ENCODE measurements at places on chromosomes 1 and 21.
A peak's percentile ranks its signal among the peaks of the same experiment; 100 is the strongest.

DNA sequence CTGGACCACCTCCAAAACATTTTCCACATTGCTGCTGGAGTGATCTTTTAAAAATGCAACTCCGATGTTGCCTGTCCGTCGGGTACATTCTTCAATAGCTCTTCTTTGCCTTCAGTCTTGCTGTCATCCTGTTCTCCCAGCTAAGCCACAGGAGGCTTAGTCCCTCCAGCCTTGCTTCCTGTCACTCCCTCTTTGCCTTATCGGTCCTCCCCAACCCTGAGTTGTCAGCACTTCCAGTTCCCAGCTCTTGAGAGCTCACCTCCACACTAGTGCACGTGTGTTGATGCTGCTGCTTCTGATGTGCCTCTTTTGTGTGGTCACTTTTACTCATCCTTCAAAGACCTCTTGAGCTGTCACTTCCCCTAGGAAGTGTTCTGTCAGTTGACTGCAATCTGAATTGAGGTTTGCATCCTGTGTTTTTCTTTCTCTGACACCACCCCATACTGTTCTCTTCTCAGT, 15.3 kb downstream of the UCK2 start:
- no peak for DNase-seq

DNA sequence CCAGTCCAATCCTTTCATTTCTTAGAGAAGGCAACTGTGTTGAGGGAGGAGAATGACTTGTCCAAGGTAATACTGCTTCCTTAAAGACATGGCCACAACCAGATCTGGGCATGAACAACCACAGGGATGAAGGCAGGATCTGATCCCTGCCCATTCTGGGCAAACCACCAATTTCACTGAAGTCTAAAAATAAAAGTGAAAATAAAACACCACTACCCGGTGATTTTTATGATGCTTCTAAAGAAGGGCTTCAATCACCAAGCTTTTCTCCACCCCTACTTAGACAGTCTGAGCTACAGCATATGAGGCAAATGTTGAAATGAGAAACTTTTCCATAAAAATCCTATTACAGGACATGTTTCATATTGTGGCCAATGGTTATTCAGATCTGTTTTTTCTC, 133.0 kb downstream of the PTPN14 start:
- no peak for DNase-seq

- no peak for DNase-seq
Observed at GRCh38 chr1:44347280-44347679, 7.8 kb downstream of the ERI3 start.

GRCh38 chr1:81760477-81761097, 40.1 kb upstream of the ADGRL2 start:
- no peak for DNase-seq

DNA sequence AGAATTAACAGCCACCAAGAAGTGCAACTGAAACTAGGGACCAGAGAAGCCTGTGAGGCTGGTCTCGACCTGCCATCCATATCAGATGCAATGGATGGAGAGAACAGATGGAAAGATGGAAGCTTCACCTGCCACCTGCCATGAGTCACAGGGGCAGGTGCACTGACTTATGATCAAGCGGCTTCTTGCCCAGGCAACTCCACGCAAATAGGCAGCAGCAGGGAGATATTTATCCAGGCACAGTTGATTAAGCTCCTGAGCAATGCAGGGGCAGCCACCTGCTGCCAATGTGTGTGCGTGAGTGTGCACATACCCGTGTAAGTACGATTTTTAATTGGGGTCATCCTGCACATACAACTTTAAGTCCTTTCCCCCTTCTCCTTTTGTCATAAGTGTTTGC, 174.2 kb downstream of the PTPRU start:
- no peak for DNase-seq

DNA sequence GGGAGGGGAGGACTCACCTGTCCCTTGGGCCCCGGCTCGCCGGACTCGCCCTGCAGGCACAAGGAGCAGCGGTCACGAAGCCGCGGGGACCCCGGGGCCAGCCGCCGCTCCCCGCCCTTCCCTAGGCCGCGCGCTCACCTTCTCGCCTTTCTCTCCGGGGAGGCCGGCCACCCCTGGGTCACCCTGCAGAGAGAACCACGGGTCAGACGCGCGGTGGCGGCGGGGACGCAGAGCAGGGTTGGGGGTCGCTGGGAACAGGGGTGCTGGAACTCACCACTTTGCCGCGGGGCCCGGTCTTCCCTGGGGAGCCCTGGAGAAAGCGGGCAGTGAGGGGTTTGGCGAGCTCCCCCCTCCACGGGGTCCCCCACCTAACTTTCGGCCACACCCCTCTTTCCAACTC, 13.3 kb downstream of the COL9A2 start:
- no peak for DNase-seq

GRCh38 chr1:3657096-3657475, 4.8 kb downstream of the TP73 start:
- DNase-seq = no peak

DNA sequence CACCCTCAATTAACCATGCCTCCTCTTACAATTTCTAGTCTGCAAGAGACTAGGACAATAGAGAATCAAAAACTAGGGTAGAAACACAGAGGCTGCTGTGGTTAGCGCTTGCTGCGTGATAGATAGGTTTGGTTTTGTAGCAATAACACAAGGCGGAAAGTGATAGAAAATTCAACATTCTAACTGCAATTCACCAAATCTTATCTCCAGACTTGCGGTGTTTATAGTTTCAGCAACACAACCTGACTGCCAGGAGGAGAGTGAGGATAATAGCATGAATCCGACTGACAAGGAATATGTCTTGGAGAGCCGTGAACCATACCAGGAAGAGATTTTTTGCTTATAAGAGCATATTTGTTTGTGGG, 30.7 kb upstream of the IFNAR2 start:
- no peak for DNase-seq

GRCh38 chr1:167052389-167052788, 37.8 kb downstream of the GPA33 start:
- DNase-seq = no peak

GRCh38 chr1:33696962-33697361, 166.9 kb upstream of the HMGB4 start:
- DNase-seq = no peak

GRCh38 chr1:54459140-54459539, 52.9 kb upstream of the SSBP3 start:
- DNase-seq = no peak

DNA sequence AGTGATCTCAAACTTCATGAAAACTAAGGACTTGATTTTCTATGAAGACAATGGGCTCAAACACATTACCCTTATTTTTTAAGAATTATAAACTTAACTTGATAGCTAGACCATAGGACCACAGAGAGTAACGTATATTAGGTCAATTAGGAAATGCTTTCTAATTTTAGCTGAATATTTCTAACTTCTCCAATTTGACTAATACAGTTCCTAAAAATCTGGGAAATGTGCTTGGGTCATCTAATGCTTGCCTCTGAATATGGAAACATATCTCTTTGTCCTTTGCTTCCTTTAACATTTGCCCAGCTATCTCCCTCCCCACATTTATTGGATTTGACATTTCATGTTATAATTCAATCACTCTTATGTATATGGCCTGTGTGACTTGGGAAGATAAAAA, 141.4 kb downstream of the LHX8 start:
- DNase-seq = no peak

GRCh38 chr1:192807211-192808162, 1.4 kb upstream of the RGS2 start:
- no peak for DNase-seq

DNA sequence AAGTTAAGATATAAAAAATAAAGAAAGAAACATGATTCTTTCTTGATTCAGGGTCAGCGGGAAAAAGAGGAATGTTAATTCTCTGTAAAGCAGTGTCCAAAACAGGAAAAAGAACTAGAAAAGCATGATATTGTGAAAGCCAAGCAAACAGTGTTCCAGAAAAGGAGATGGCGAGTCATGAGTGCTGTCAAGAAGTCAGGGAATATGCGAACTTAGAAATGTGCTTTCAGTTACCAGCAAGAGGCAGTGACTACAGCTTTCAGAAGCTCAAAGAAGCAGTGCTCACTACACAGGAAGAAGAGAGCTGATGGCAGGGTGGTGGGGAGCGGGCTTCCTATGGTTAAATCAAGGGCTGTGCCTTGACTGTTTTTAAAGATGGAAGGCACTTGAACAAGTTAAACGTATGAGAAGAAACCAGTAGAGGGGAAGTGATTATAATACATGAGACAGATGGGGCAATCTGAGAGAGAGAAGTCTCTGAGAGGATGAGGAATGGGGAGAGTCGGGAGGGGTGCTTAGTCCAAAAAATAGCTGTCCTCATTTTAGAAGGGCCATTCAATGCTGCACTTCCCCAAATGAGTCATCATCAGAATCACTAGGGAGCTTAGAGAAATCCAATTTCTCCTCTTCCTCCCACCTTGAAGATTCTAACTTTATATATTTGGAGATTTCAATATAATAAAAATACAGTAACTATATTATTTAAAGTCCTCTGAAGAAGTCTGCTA, 90.4 kb downstream of the KCNK1 start:
- no peak for DNase-seq

DNA sequence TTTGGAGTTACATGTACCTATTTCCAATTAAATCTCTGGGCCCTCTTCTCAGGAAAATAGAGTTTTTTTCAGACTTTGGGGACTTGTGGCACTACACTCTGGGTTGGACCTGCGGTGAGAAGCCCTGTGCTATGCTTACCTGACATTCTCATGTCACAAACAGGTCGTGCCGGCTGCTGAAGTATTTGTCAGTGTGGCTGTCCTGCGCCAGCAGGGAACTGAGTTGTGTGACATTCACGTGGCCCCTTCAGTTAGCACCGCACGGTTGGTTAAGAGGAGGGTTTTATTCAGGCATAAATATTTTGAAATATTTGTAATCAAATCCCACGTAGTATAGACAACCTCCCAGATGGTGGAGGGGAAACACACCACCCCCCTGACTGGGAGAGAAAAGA, 6.3 kb upstream of the COL6A2 start:
- DNase-seq = peak; percentile 36

- no peak for DNase-seq
Observed at GRCh38 chr1:203126151-203126865, 1.2 kb upstream of the ADORA1 start.

DNA sequence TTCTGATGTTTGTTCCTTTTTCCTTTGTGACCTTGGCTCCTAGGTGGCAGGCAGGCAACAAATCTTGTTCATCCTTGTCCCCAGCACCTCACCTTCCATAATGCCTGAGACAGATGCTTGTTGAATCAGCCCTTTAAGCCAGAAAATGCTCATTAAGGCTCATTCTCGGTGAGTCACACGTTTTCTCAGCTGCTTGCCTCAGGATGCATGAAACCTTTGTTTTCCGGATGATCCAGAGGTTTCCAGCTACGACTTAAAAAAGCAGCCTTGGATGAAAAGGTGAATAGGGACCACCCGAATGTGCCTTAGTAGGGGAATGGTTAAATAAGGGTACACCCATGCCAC, 4.6 kb upstream of the ATP13A2 start:
- DNase-seq = no peak

- DNase-seq = no peak
Observed at GRCh38 chr1:94729267-94729666, 90.9 kb upstream of the SLC44A3 start.

GRCh38 chr1:105317976-105318375, 1568.3 kb downstream of the AMY1C start:
- no peak for DNase-seq

GRCh38 chr1:235088430-235088829, 40.2 kb downstream of the TOMM20 start:
- no peak for DNase-seq

DNA sequence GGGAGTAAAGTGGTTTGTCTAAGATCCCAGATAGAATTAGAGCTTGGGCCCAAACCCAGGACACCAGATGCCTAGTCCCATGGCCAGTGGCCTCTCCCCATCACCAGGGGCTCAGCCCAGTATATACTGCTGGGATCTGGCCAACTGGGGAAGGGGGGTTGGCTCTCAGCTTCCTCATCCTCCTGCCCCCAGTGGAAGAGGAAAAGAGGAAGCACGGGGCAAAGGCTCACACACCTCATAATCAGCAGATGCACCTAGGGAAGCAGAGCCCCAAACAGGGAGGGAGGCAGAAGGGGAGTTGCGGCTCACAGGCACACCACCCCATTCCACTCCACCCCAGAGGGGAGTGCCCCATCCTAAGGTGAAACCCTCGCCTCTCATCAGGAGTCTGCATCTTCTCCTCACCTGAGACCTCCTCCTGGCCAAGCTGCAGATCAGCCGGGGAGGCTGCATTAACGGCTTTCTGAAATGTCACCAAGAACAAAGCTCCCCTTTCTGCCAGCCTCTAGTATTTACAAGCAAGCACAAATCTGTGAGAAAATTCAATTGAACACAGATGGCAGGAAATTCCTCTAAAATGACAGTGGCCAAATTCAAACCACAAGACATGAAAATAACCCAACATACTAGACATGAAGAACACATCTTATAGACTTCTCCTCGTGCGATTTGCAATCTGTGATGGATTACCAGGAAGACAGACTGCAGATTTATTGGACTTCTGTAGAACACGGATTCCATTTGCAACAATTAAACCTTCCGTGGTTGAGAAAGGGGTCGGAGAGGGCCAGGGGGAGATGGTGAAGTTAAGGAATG, 82.8 kb downstream of the GLIS1 start:
- no peak for DNase-seq

DNA sequence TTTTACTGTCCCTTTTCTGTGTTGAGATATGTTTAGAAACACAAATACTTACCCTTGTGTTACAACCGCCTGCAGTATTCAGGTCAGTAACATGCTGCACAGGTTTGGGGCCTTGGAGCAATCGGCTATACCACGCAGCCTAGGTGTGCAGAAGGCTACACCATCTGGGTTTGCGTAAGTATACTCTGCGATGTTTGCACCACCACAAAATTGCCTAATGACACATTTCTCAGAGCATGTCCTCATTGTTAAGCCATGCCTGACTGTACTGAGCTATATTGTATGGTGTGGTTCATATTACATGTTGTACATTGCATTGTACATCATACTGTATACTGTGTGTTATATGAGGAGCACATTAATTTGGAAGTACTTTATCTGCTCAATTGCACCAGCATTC, 247.4 kb downstream of the RHOU start:
- no peak for DNase-seq

GRCh38 chr1:29674627-29675326, 438.5 kb downstream of the PTPRU start:
- DNase-seq = no peak

GRCh38 chr21:44043613-44044012, 31.5 kb downstream of the TRAPPC10 start:
- no peak for DNase-seq

DNA sequence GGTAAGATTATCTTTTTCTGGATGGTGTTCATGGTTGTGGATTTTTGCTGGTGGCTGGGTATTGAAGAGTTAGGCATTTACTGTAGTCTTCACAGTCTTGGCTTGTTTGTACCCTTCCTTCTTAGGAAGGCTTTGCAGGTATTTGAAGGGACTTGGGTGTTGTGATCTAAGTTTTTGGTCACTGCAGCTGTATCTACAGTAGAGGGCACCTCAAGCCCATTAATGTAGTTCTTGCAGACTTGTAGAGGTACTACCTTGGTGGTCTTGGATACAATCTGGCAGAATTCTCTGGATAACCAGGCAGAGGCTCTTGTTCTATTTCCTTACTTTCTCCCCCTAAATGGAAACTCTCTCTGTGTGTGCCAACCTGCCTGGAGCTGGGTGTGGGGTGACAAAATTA, 155.8 kb upstream of the BRINP3 start:
- no peak for DNase-seq

All from psoas muscle (tissue), 8 donors.